ENCODE measurements at places on chromosomes 7 and 10. TPM values are rescaled to one million over a fixed set of nuclear protein-coding genes. Genes with fewer than 3 reads are reported as not detected.

DNA sequence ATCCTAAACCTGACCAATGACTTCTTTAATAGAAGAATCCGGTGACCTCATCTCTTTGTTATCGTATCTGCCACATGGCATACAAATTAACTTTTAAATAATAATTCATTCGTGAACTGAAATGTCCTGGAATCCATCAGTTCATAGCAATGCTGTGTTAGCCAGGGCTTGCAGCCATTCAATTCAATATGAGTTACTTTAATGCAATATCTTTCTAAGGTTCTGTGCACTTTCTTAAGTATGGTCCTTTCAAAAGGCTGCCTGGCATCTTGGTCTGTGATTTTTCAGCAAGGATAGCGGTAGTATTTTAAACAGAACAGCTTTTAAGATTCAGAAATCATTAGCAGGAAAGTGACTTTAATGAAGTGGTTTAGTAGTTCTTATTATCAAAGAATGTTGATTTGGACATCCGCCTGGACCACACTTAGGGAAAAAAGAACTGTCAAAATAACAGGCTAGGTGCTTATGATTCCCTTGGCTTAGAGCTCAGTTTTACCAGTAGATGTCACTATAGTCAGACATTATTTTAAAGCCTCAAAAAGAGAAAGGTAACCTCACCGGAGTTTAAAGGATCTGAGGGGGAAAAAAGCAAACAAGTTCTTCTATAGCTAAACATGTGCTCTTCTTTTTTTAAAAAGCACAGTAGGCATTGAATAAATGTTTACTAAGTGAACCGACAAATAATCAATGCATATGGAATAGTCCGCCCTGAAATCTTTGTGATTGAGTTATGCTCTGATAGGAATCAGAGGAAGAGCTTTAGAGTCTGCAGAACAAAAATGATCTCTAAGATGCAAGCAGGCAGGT is 22.7 kb downstream of the SLC35G1 start:
- DNase-seq, result no peak

The FAM237B gene
- total RNA-seq, result not detected

DNA sequence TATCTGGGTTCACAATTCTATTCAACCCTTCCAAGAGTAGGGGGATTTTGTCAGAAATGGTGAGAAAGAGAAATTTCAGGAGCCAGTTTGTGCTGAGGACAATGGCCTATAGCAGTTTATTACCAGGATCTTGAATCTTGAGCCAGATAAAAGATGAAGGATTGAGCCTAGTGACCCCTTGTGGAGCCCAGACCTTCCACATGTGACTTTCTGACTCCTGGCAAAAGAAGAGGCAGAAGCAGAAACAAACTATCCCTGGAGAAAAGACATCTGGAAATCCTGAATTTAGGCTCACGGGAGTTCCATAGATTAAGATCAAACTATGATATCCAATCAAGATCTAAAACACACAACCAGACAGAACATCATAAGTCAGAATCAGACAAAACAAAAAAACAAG is 60.9 kb upstream of the CHRM2 start:
- DNase-seq, result no peak

DNA sequence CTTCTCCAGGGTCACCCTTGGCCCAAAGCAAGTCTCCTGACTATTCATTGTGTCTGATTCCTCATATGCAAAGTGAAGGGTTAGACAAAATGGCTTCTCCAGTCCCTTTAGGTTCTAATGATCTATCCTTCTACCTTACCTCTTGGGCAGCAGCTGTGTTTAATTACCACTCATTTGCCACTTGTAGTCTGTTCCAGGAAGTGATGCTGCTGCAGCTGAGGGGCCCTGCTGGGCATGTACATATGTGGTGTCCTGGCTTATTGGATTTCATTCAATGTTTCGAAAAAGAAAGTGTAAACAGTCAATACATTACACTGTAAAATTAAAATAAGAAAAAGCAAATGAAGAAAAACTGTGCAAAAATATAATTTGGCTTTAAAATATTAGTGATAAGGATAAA is 36.6 kb downstream of the SCIN start:
- DNase-seq, result no peak

GRCh38 chr10:120186506-120186905 is 270.5 kb upstream of the PLPP4 start:
- no peak for DNase-seq

DNA sequence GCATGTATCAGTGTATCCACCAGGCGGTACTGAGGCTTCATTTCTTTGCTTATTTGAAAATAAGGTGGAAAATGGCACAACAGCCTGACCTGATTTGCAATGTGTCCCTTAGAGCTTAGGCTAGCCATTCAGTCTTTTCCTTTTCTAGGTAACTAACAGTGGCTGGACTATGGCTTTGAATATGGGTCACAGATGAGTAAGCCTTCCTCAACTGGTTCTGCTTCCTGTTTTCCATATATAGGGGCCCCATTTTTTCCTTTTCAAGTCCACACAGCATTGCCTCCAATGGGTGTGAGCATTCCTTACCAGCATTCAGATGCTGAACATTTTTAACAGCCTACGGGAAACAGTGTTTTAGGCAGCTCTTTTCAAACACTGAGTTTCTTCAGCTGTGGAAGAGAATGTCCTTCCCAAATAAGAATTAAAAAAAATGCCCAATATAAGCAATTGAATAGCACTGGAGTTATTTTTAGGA is 3.9 kb upstream of the ITGB1 start:
- no peak for DNase-seq

- DNase-seq, result peak; percentile 63
These were observed 131.0 kb downstream of the AASS start for GRCh38 chr7:122013065-122013464.

DNA sequence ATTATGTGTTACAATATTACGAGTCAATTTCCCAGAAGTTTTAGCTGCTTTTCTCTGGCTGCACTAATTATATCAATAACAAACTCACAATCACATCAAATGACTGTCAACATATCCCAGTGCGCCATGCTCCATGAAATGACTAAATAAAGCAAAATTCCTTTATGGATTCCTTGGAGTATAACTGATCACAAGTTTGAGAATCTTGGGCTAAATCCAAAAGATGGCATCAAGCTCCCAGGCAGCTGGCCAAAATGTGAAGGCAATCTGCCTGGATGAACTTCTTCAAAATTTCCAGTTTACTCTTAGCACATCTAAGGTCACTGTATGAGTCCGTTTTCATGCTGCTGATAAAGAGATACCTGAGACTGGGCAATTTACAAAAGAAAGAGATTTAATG is 210.8 kb downstream of the CCSER2 start:
- no peak for DNase-seq

Data from hematopoietic multipotent progenitor cell (in vitro differentiated cells).